ENCODE measurements at places on chromosomes 1 and 21.
A peak's percentile ranks its signal among the peaks of the same experiment; 100 is the strongest.

DNA sequence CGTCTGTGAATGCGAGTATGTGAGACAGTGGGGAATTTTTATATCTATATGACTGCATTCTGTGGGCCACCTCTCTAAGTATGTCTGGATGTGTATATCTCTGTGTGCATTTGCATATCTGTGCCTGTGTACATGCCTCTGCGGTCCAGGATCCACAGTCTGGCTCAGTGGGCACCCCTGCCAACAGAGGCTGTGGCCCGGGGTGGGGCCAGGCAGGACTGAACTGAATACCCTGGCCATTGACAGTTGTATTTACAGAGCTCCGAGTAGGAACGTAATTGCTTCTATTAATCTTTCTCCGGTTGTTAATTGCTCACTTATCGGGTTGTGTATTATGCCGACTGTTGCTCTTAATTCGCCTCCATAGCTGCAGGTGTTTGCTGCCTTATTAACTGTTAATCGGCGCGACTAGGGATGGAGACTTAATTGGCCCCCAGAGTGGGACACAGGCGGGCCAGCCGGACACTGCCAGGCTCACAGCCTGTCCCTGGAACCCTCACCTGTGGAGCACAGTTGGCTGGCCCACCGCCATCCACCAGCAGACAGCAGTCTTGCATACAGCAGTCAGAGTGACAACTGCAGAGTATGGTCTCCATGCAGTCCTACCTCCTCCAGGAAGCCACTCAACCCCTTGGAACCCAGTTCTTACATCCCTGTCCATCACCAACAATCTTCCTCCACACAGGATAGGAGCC lies 22.4 kb upstream of the ADGRB2 start:
- DNase-seq: no peak

DNA sequence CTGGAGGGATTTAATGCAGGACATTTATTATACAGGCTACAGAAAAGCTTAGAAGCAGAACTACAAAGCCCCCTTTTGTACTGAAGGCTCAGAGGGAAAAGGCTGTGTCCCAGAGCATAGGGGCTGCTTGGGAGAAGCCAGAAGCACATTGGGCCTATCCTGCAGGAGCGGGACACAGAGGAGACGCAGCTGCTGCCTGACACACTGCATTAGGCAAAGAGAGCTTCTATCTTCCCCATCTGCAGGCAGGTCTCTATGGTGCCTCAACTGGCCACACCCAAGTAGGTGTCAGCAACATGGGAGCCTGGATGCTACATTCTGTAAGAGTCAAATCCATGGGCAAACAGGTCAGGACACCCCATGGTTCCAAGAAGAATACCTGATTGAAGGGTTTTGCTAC lies 595.9 kb downstream of the AJAP1 start:
- no peak for DNase-seq

DNA sequence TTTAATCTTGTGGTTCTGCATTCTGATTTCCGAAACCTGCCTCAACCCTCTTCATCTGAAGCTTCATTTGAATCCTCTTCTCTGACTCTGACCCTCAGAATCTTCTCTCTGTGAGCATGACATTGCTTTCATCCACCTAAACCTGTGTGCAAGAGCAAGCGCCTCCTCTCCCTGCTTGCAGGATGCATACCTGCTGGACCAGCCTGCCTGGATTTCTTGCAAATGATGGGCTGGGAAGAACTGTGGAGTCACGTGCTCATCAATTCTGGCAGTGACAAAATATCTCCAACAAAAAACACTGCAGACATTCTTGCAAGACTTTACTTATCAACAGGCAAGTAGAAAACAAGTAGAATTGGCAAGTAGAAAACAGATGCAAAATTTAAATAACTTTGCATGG lies 20.8 kb upstream of the SLC35F3 start:
- DNase-seq: no peak

DNA sequence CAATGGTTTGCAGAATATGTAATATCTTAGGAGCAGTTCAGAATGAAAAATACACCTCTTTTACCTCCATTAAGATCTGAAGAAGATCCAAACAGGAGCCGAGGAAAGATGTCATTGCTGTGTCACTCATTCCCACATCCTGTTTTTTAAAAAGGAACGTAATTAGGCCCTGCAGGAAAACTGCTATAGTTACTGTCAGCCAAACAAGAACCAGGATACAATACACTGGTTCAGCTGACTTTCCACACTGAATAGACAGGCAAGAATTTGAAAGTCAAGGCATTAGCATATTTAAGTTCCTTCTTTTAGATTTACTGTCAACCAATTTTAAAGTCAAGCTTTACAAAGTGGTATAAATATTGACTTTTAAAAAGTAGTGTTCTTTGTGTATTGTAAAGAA lies 63.8 kb downstream of the IARS2 start:
- no peak for DNase-seq

DNA sequence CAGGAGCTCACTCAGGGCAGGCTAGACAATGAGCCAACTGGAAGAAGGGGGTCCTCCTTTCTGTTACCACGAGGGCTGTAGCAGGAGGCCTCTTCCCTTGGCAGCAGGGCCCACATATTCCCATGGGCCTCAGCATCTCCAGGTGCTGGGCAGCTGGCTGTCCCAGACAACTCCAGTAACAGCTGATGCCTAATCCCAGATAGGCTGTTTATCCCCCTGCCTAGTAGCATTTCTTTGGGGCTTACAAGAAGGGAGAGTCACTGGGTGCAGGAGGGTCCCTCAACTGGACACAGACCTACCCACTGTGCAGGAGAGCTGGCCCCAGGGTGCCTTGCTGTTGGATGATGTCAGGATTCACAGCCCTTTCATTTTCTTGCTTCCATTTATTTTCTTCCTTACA lies 278.2 kb downstream of the DSCAM start:
- no peak for DNase-seq

- DNase-seq: no peak
These were observed 17.7 kb upstream of the SAMD11 start for GRCh38 chr1:905811-906599.

DNA sequence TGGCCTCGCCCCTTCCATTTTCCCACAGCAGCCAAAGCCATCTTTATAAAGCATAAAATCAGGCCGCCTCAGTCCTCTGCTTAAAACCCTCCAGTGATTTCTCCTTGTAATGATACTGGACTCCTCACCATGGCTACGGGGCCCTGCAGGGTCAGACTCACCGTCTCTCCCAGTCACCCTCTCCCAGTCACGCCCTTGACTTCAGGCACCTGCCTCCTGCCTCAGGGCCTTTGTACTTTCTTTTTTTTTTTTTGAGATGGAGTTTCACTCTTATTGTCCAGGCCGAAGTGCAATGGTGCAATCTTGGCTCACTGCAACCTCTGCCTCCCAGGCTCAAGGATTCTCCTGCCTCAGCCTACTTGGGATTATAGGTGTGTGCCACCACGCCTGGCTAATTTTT lies 47.8 kb downstream of the PIK3CD start:
- no peak for DNase-seq

DNA sequence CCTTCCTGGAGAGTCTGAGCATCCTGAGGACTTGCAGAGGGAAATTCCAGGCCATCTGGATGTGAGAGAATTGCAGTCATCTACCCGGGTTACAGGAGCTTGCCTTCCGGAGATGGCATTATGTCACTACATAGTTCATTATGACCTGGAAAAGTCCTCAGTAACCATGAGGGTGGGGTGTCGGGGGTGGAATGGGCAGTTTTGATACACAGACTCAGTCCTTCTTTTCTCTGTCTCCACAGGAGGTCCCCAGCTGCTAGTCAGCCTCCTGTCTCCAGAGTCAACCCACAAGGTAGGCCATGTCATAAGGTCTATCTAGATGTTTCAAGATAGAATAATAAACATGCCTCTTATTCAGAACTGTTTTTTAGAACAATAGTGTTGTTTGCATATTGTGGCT lies 268.2 kb upstream of the SGIP1 start:
- DNase-seq: no peak

DNA sequence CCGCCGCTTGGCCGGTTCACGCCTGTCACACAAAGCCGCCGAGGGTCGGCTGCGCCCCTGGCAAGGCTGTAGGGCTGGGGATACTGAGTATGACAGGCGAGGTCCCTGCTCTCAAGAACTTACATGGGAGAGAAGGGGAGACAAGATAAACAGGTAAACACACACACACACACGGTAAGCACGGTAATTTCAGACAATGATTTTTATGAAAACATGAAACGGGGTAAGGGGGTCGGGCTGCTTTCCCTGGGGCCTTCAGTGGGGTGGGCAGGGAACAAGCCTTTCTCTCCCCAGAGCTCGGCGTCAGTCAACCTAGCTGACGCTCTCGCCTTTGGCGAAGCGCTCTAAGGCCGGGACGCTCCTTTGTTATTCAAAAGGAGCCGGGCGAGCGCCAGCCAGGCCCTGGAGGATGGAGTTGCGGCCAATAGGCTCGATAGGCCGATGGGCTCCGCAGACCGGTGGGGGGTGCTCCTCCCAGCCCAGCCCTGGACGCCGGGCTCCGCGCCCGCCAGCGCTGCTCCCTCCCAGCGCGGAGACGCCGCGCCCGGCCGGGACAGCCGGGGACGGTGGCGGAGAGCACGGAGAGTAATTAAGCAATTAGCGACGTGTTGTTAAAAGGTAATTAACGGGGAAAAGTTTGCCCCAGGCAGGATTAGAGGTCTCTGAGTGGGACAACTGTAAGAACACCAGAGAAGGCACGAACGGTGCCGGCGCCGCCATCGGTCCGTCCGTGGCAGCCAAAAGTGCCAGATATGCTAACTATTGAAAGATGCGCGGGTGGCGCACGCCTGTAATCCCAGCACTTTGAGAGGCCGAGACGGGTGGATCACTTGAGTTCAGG lies 950 bp upstream of the INKA2 start:
- DNase-seq: no peak

GRCh38 chr21:45209046-45209445 lies 78.6 kb downstream of the POFUT2 start:
- peak; percentile 26 for DNase-seq

DNA sequence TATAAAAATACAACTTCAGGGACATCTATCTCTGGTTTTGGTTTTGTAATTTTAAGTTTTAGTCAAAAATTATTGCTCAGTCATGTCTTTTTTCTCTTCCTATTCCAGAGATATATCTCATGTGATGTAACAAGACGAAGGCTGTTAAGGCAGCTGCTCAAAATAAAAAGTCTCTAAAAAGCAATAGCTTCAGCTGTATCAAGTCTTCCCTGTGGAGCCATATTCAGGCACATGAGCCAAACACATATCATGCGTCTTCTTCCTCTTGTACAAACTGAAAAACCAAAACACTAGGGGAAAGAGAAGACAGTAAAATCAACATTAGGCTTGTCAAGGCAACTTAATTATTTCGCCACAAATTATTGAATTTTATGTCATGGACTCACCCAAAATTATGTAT lies 240.7 kb downstream of the NRIP1 start:
- DNase-seq: no peak

DNA sequence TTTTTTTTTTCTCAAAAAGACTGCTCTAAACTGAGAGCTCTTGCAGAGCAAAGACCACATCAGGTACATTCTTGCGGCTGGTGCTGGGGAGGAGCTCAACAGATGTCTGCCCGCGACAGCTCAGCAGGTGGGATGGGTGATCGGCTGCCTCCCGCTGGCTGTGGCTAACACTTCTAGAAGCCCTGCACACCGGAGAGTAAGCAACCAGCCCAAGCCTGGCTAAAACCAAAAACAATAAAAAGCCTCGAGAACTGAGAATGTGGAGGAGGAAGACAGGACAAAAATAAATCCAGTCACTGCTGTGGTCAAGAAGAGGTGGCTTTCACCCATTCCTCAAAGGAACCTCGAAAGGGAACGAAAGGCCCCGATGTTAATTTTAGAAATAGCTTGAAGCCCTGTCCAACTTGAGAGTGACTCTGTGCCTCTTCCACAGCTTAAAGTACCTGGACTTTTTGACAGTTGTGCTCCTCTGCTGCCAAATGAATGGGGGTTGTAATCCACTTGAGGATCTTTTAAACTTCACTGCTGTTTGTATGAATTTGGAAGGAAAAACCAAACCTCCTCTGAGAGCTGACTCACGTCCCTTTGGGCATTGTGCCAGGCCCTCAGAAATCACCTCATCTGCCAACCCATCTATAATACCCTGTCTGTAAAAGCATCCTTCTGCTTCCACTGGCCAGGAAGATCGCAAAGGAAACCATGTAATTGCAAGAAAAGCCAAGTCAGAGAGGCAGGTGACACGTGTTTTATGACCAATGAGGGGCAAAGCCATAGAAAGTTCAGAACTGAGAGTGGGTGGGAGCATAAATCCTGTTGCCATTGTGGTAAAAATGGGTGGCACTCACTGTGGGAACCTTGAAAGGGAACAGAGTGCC lies 78.6 kb downstream of the KCNN3 start:
- no peak for DNase-seq

- DNase-seq: no peak
These were observed 25.2 kb downstream of the VAMP4 start for GRCh38 chr1:171716616-171717015.

DNA sequence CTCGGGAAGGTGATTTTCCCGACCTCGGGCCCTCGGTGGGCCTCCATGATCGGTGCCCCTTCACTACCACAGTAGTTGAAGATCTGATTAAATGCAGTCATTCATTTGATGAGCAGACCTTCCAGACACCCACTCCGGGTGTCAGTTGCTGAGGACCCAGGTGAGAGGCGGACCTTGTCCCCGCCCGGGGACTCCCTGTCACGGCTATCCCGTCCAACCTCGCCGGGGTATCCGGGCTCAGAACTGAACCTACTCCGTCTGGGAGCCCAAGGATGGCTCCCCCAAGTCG lies 22.6 kb downstream of the RNU1-3 start:
- no peak for DNase-seq

- DNase-seq: no peak
These were observed 50.5 kb downstream of the DMAP1 start for GRCh38 chr1:44263568-44264450.

- DNase-seq: no peak
These were observed 1881.7 kb downstream of the MRPL39 start for GRCh38 chr21:23725576-23725975.

DNA sequence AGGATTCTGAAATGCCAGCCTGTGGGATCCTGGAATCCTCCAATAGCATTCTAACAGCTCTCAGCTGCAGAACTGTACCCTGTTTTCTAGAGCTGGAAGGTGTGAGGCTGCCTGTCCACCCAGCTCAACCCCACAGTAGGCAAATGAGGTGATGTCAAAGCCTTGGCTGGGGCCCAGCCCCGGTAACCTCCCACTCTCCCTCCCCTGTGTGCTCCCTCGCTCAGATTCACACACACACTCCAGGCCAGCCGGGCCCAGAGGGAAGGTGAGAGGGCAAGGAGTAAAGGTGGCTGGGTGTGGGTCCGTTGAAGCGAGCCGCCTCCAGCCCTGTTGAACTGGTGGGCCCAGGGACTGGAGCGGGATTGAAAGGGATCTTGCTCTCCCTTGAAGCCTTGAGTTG lies at the start of gene BSND:
Gene BSND, plus strand, starts transcription at position 257 of the 400 bp plus-strand sequence. CDS start 254 bp downstream, outside the sequence.
- no peak for DNase-seq

Measured in BJ (cell line).